ENCODE measurements at places on chromosomes 4 and X. TPM values are rescaled to one million over a fixed set of nuclear protein-coding genes. Genes with fewer than 3 reads are reported as not detected.

BCLAF3 gene
- total RNA-seq: 12.8 TPM

RADX gene
- total RNA-seq: 12.0 TPM

GRCh38 chrX:21838937-21839333 is 482 bp upstream of the MBTPS2 start:
- DNase-seq: no peak

DNA sequence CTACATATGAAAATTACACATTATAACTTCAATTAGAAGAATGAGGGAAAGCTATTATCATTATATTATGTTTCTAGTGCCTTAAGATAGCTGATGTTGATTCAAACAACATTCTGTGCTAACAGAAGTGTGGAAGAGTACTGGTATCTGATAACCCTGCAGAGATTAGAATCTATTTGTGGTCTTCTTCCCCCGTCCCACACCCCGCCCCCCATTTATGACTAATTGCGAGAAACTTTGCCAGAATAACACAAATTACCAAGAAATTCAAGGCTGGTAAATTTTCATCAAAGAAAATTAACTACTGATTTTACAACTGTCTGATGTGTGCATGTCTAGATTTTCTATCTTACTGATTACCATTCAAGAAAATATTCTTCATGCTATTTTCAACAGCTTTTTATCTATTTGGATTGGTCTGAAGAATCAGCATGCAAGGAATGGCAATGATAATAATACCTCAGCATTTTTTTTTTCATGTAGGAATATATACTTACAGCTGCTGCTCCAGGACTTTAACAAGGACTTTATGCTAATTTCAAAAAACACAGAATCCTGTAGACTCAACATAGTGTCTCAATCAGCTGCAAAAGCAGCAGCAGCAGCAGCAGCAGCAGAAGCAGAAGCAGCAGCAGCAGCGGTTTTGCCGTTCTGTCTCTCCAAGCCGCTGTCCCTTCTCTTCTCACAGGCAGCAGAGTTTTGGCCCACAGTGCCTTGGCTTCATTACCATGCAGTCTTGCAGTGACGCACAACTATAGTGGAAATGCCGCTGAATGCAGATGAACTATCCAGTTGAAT is 126.7 kb downstream of the FRYL start:
- DNase-seq: no peak

DNA sequence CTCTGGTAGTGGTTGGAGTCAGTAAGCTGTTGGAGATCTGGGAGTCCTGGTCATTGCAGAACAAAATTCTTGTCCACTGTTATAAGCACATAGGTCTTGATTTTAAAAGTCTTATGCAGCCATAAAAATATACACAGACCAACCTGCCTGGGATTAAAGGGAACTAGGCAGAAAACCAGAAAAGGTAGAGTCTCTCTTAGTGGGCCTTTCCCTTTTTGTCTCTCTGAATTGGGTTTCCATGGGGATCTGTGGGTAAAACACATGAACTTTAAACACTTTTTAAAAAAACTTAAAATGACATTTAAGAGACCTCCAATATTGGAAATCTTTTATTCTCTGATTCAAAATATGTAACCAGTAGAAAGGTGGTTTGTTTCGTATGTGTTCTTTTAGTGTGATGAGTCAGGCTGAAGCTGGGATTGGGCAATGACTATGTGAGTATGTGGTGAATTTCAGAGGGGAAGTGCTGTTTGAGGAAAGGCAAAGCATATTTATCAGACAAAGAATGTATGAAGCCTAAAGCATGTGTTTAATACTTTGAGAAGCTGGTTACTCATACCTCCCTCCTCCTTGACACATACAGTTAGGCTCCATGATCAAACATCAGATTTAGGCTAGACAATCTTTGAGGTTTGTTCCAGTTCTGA is 29.6 kb downstream of the SLC16A2 start:
- no peak for DNase-seq

DNA sequence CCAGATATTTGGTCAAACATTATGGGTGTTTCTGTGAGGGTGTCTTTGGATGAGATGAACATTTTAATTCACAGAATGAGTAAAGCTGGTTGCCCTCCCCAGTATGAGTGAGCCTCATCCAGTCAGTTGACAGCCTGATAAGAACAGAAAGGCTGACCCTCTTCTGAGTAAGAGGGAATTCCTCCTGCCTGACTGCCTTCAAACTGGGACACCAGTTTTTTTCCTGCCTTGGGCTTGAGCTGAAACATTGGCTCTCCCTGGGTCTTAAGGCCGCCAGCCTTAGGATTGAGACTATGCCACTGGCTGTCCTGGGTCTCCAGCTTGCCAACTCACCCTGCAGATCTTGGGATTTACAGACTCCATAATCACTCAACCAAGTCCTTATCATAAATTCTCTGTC is 14.5 kb upstream of the MAML3 start:
- no peak for DNase-seq

Data from naive thymus-derived CD4-positive, alpha-beta T cell (primary cell).